SK-N-MC (cell line): ENCODE measurements at places on chromosomes 12 and 14.

DNA sequence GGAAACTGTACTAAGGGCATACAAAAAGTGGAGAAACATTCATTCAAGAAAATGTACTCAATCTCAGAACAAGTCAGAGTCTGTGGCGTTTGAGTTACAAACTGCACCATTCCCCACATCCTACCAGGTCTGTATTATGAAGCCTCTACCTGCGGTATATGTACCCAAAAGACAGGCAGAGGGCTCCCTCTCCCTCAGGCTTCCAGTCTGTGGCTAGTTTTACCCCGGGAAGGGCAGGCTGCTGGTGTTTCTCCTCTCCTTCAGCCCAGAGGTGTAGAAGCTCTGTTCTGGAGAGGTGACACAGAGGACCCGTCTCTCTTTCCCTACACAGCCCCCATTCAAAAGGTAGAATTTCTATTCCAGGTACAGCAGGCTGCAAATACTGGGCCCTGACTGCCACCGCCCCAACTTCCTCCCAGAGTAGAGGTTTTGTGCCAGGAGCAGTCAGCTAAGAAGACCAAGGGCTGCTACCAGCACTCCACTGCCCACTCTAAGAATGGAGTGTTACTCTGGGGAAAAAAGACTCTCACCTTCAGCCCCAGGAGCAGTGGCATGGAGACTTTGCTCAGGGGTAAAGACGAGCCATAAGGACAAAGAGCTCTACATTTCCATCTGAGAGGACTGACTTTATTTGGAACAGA is 39.4 kb downstream of the PARP11 start:
- DNase-seq, result no peak

- DNase-seq, result no peak
Observed at GRCh38 chr12:26728205-26729050, 104.6 kb downstream of the ITPR2 start.

DNA sequence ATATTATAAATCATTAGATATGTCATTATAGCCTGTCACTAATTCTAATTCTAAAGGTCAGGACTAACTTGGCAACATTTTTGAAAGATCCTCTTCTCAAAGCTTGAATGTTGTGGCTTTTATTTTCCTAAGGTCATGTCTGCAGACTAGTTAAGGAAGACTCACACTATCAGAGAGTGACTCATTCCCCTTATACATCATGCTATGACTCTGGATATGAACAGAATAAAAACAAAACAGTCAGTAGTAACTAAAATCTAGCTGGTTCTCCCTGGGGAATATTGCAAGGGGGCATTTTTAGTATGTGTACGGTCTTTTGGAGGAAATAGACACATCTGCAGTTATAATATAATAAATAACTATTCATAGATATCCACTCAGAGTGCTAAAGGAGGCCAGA is 170.6 kb downstream of the SLC2A13 start:
- no peak for DNase-seq

DNA sequence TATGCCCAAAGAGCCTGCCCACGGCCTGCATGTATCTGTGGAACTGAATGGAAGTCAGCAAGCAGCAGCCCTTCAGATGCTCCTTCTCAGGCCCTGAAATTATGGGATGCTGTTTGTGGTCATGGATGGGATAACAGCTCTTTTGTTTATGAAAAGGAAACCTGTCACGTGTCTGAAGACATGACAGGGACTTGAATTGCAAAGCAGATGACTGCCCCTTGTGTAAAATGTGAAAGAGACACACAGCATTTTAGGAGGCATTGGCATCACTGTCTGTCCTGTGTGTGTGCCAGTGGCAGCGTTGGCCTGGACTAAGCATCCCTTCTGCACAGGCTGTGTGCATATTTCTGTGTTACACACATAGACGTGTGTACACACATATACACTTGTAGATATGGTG is 192.1 kb downstream of the VRK1 start:
- DNase-seq, result no peak

DNA sequence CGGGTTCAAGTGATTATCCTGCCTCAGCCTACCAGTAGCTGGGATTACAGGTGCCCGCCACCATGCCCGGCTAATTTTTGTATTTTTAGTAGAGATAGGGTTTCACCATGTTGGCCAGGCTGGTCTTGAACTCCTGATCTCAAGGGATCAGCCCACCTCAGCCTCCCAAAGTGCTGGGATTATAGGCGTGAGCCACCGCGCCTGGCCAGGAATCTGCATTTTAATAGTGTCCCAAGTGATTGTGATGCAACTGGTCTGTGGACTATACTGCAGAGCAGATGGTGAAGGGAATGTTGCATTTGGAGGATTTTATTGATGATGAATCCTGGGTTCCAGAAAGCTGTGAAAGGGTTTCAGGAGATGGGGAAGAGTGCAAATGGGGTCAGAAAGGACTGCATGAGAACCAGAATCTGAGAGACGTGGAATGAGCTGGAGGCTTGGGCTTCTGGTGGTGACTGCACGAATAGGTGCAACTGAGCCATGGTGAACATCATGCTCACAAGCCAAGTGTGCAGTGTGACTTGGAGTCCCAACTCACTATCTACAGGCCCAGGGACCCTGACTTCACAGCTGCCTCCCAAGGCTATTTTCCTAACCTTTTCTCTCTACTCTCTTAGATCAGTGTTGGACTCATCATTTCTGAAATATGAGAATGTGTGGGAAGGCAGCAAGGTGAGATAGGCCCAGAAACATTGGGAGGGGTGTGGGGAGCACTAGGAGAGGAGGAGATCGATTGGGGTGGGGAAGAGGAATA is 4.5 kb downstream of the RPS26 start:
- no peak for DNase-seq

GRCh38 chr14:71711619-71712018 is 220.6 kb upstream of the RGS6 start:
- peak; percentile 90 for DNase-seq

DNA sequence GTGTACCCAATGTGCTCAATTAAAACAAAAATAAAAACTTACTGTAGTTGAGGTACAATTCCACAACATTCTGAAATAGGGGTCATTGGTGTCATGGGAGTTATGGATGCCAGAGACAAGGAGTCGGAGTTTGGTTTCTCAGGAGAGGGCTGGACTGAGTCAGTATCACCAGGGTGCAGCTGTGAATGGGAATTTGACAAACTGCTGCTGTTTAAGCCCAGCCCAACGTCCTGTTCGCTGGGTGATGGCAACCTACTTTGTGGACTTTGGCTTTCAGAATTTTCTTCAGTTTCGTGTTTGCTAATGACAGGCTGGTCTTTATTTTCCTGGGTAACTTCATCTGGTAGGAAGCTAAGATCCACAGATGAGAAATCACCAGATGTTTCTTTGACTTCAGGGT is 3.9 kb downstream of the TBPL2 start:
- DNase-seq, result no peak

DNA sequence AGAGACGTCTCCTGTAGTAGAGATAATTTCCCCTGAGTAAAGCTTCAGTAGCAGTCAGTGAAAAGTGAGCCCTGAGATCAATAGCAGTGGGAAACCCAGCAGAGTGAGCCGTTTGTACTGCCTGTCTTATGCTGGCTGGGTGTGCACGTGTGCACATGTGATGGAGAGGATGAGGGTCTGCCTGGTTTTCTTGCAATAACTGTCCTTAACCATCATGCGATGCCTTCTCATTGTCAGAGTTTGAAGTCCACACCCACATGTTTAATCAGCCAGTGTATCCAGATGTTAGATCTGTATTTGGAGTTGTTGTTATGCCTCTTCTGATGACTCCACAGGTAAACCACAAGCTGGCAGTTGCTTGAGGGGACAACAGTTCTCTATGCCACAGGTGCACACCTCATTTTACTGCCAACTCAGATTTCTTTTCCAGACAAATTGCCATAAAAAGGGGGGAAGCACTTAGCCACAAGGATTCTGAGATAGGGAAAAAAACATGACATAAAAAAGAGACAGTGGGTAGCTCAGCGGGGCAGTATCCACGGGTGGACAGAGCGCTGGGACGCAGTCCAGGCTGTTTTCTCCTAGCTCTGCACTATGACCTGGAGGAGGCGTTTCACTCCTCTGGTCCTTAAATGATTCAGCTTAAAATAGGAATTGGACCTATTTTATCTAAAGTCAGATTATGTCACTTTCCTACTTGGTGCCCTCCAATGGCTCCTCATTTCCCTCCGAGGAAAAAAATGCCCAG is 192.3 kb downstream of the ANO6 start:
- DNase-seq, result no peak

GRCh38 chr14:62667421-62667914 is 377.8 kb downstream of the KCNH5 start:
- no peak for DNase-seq

- no peak for DNase-seq
Observed at GRCh38 chr14:91381801-91382670, 35.6 kb downstream of the CCDC88C start.

DNA sequence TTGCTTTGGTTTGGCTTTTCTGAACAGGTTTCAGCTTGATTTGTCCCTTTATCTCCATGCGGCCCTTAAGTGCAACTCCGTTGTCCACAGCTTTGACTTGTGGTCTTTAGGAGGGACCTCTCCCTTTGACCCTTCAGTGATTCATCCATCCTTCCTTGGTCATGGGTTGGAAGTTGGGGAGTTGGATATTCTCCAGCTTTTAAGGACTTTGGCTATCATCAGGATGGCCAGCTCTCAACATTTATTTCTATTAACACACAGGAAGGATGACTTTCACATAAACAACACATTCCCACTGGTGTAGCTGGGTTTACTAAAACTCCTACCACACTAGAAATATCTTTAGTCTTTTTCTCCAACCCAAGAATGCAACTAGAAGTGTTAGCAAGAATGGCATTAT is 50.9 kb upstream of the E2F7 start:
- DNase-seq, result no peak

- no peak for DNase-seq
Observed at GRCh38 chr14:102116361-102117180, 23.1 kb upstream of the WDR20 start.

- DNase-seq, result no peak
Observed at GRCh38 chr12:33649992-33650391, 210.4 kb upstream of the SYT10 start.

GRCh38 chr14:96362965-96363750 is at the start of the genes ATG2B and GSKIP:
Gene ATG2B, minus strand, starts transcription at chr14:96363341. Its CDS starts 365 bp downstream, at chr14:96362976.
Gene GSKIP, plus strand, starts transcription at chr14:96363526. Its CDS starts 18,722 bp downstream, at chr14:96382248.
- DNase-seq, result peak; percentile 18

- DNase-seq, result no peak
Observed at GRCh38 chr14:99792551-99793212, 531 bp upstream of the EML1 start.

DNA sequence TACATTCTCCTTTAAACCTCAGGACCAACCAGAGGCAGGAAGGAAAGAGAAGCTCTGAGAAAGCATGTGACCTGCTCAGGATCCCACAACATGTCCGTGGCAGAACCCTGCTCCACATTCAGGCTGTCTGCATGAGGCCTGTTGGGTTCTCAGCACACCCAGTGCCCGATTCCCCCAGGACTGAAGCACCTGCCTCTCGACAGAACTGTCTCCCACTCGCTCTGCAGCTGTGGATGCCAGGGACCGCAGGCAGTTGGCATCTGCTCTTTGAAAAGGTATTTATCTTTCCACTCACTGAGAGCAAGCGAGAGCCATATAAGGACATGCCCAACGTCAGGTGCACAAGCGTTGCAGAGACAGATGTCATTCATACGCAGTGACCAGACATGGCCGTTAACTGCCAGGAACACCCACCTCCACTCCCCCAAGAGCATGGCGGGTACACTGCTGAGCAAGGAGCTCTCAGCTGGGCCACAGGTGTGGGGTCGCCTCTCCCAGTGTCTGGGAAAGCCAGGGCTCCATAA is 18.9 kb downstream of the PITPNM2 start:
- no peak for DNase-seq

DNA sequence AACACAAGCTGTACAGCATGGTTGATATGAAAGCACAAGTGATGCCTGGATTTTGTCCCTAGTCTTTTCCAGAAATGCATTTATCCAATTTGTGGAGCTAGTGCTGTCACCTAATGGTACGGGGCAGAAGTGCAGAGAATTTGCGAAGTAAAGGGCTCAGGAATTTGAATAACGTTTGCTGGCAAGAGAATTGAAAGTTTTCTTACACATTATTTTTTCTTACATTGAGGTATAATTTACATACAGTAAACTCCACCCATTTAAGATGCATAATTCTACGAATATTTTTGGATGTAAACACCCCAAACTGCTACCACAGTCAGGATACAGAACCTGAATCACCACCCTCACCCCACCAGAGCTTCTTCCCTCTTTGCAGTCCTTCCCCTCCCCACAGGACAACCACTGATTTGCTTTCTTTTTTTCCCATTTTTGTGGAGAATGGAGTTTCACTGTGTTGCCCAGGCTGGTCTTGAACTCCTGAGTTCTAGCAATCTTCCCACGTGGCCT is 3.5 kb downstream of the AICDA start:
- DNase-seq, result peak; percentile 37

- DNase-seq, result no peak
Observed at GRCh38 chr14:68337279-68337678, 455.6 kb downstream of the ZFP36L1 start.

DNA sequence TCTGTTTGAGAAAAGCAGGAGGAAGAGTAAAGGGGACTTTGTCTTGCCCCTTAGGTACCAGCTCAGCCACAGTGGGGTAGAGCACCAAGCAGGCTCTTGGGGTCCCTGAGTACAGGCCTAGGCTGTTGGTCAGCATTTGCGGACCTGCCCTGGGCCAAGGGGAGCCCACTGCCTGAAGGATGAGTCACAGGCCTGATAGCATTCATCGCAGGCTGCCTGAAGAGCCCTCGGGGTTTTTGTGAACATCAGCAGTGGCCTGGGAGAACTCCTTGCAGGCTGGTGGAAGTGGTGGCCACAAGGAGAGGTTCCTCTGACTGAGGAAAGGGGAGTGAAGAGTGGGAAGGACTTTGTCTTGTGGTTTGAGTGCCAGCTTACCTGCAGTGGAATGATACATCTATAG is 25.0 kb upstream of the P2RX7 start:
- DNase-seq, result no peak

DNA sequence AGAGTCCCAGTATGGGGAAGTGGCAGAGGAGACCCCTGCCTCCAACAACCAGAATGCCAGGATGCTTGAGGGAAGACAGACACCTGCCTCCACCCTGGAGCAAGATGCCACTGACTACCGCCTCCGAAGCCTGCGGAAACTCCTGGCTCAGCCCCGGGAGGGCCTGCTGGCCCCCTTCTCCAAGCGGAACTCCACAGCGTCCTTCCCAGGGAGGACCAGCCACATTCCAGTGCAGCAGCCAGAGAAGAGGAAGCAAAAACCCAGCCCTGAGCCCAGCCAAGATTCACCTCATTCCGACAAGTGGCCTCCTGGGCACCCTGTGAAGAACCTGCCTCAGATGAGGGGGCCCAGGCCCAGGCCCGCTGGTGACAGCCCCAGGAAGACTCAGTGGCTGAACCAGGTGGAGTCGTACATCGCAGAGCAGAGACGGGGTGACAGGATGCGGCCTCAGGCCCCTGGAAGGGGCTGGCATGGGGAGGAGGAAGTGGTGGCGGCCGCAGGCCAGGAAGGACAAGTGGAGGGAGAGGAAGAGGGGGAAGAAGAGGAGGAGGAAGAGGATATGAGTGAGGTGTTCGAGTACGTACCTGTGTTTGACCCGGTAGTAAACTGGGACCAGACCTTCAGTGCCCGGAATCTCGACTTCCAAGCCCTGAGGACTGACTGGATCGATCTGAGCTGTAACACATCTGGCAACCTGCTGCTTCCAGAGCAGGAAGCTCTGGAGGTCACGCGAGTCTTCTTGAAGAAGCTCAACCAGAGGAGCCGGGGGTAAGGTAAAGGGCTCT is 93.7 kb downstream of the B4GALNT3 start:
- no peak for DNase-seq

GRCh38 chr14:83172363-83172762 is 1638.7 kb upstream of the SEL1L start:
- DNase-seq, result no peak

GRCh38 chr14:55807053-55807880 is 227.3 kb downstream of the KTN1 start:
- no peak for DNase-seq
